Thoracic aorta (tissue), 2 donors: ENCODE measurements at places on chromosomes 7 and 10. TPM values are rescaled to one million over a fixed set of nuclear protein-coding genes. Genes with fewer than 3 reads are reported as not detected.

The TMEM60 gene
- total RNA-seq, result 12.2 TPM

The RNF133 gene
- 0.68 TPM for total RNA-seq

The ABCB4 gene
- total RNA-seq, result 1.4 TPM

The GPR26 gene
- total RNA-seq, result not detected

The RBP3 gene
- not detected for total RNA-seq

The RSBN1L gene
- 27.7 TPM for total RNA-seq

GRCh38 chr10:113753020-113753692, 1.7 kb downstream of the PLEKHS1 start:
- no peak for DNase-seq

- no peak for DNase-seq
Measured at GRCh38 chr10:44024356-44025116, 360.4 kb downstream of the CXCL12 start.

DNA sequence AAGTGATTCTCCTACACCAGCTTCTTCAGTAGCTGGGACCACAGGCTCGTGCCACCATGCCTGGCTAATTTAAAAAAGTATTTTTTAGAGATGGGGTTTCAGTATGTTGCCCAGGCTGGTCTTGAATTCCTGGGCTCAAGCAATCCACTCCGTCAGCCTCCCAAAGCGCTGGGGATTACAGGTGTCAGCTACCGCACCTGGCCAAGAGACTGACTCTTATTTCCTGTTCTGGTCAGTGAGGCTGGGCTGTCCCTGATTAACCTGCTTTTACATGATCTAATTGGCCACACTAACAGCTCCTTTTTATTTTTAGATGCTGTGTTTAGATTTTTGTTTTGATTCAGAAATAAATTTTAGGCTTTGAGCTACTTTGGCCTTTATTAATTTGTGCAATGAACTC, 203.9 kb downstream of the NXPH1 start:
- DNase-seq, result no peak

DNA sequence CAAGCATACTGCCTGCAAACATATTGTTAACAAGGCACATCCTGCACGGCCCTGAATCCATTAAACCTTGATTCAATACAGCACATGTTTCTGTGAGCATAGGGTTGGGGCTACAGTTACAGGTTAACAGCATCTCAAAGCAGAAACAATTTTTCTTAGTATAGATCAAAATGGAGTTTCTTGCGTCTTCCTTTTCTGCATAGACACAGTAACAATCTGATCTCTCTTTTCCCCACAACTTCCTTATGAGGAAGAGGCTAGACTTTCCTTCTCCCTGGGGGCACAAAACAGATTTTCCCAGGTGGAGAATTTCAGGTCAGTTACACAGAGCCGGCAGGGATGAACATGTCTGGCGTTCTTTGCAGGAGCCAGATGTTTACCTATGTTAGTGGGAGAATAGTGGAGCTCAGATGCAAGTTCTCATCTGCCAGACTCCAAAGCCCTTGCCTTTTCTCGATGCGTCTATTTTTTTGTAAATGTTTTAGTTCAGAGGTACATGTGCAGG, 37.5 kb upstream of the PFKFB3 start:
- no peak for DNase-seq

- no peak for DNase-seq
Measured at GRCh38 chr7:78769481-78770101, 683.9 kb downstream of the MAGI2 start.

DNA sequence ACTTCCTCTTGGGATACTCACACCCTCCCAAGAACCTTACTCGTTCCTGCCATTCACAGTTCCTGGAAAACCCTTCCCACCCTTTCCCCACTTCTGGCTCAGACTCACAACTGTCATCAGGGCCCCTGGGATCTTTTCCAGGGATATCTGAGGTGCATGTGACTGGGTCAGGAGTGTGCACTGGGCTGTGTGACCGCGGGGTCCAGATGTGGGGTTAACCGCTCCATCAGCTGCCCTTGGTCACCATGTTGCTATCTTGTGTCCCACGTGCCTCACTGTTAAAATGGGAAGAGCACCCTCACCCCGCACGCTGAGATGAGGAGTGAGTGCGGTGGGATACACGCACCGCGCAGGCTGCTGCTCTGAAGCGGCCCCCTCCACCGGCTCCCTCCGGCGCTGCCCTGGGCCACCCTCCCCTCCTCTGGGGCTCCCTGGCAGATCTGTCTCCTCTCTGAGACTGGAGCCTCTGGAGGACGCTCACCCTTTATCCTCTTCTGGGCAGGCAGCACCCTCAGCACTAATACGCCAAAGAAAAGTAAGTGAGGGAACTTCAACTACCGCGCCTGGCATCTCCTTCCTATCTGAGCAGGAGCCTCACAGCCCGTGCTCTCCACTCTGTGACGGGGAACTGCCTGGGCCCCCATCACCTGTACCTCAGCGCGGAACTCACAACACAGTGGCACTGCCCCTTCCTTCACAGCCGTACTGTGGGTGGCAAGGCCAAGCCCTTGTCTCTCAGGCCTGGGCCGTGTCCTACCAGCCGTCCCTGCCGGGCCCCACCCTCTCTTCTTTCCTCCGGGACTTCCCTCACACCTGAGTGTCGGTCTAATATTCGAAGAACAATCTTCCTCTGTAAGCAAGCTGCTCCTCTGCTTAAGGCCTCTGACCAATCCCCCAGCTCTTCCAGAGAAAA, 15.6 kb downstream of the COBL start:
- no peak for DNase-seq

GRCh38 chr10:89421018-89421476, 6.7 kb downstream of the IFIT5 start:
- no peak for DNase-seq

GRCh38 chr10:133068111-133069032, 19.4 kb upstream of the ADGRA1 start:
- DNase-seq, result no peak

DNA sequence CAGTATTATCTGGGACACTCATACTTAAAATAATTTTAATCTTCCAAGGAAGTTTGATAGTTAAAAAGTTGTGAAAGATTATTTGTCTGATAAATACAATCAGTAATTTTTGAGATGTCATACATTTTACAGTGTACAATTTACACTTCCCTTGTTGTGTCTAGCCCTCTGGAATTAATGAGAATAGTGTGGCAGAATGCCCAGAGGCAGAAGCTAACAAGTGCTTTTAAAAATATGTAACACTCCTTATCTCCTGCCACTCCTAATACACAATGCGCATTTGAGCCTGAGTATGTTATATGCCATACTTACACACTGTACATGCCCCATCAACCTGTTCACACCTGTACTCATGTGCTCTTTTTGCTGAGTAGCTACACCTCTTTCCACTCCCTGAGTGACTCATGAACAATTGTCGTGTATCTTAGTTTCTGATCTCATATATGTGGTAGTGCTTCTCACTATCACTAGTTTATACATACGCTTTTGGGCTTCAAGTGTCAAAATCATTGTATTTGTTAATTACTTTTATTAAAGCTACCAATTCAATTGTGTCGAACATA, 106.9 kb upstream of the GNAI1 start:
- DNase-seq, result no peak

- DNase-seq, result no peak
Measured at GRCh38 chr10:31219306-31219705, 99.7 kb upstream of the ZEB1 start.

GRCh38 chr10:75347186-75347585, 54.4 kb downstream of the ZNF503 start:
- DNase-seq, result no peak

- DNase-seq, result no peak
Measured at GRCh38 chr7:85341973-85342372, 155.1 kb upstream of the SEMA3D start.

DNA sequence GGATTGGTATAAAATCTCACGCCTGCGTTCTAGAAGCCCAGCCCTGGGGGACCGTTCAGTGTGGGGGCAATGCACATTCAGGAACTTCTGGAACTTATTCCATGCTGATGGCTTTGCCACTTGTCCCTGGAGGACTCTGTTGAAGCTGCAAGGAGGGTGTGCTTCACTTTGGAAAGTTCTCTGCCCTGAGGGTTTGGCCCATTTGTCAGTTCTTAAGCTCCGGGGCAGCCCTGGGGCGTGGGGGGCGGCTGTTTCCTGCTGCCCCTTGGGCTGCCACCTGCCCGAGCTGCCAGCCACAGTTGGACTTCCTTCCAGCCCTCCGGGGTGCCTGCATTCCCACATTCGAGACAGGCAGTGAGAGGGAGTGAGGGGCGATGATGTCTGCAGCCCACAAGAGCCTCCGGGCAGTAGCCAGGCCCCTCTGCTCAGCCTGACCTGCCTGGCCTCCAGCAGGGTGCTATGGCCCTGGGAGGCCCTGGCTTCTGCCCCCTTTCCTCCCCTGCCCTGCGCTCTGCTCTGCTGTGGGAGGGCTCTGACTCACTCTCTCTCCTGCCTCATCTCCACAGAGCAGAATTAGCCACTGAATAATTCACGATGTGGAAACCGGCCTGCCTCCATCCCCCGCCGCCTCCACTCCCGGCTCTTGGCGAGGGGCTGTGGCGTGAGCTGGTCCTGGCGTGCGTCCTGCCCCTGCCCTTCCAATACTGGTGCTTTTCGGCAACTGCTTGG, 1.9 kb downstream of the TTYH3 start:
- DNase-seq, result peak; percentile 49

DNA sequence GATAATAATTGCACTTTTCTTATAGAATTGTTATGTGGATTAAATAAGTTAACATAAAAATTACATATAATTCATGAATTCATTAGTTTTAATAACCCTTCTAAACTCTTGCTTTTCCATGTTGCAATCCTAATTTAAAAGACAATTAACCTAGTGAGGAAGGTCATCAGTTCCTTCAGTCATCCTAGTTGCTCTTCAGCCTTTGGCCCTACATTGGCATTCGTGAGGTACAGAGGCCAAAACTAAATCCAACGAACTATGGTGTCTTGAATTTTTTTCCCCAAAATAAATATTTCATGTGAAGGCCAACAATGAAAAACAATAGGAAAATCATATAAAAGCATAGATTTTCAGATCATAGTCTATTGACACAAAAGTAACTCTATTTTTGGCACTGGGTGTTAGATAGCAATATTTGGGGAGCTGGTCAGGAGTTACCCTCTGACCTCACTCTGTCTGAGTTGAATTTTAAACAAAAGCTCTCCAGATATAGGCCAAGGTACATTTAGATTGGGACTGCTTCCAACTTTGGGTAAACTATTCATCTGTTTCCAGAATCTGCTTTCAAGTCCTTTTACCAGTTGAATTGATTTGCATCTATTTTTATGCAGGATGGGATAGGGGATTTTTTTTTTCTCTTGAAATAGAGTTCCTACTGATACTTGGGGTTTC, 104.5 kb downstream of the SEM1 start:
- DNase-seq, result no peak

DNA sequence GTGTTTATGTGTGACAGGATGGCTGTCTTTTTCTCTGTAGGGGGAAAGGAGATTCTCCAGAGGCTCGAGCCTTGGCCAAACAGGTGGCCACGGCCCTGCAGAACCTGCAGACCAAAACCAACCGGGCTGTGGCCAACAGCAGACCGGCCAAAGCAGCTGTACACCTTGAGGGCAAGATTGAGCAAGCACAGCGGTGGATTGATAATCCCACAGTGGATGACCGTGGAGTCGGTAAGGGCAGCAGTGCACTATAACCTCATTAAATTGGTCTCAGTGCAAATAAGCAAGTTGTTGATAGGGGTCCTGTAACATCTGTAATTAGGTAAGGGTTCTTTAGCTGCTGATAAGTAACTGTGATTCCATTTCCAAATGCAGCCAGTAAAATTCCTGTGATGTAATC, 56.4 kb downstream of the AP3M1 start:
- no peak for DNase-seq

- no peak for DNase-seq
Measured at GRCh38 chr7:14582010-14582409, 320.5 kb downstream of the DGKB start.

DNA sequence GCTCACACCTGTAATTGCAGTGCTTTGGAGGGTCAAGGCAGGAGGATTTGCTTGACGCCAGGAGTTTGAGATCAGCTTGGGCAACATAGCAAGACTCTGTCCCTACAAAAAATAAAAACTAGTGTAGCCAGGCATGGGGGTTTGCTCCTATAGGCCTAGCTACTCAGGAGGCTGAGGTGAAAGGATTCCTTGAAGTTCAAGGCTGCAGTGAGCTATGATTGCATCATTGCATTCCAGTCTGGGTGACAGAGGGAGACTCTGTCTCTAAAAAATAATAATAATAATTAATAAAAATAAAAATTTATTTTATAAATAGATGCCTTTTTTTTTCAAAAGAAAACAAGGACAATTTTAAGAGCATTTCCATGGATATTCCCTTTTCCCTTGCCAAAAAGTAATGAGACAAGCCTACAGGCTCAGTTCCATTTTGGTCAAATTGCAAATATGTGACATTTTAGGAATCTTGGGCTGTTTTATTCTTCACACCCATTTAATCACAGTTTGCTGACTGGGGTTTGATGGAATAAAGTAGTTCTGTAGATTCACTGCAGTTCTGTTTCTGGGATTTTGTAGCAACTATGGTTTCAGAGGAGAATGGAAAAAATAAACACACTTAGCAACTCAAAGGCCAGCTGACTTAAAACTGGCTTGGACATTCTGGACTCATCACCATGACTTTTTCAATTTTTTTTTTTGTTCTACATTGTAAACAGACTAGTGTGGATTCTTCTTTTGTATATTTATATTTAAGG, 48.4 kb upstream of the ARHGAP21 start:
- DNase-seq, result no peak
